Heart right ventricle (tissue), 16 donors: ENCODE measurements at places on chromosomes 1 and 21. TPM values are rescaled to one million over a fixed set of nuclear protein-coding genes. Genes with fewer than 3 reads are reported as not detected.

GRCh38 chr1:8113262-8114220, 87.4 kb upstream of the ERRFI1 start:
- DNase-seq, result no peak

The SH2D5 gene
- 0.20 TPM for total RNA-seq

DNA sequence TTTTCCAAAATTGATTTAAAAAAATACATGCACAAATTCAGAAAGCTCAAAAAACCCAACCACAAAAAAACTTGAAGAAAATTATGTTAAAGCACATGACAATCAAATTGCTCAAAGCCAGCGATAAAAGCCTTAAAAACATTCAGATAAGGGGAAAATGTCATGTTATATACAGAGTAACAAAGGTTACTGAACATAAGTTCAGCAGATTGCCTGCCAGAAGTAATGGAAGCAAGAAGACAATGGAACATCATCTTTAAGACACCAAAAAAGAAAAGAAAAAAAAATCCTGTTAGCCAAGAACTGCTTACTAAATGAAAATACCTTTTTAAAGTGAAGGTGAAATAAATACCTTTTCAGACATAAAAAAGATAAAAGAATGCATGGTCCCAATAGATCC, 147.2 kb upstream of the SGIP1 start:
- DNase-seq, result no peak

DNA sequence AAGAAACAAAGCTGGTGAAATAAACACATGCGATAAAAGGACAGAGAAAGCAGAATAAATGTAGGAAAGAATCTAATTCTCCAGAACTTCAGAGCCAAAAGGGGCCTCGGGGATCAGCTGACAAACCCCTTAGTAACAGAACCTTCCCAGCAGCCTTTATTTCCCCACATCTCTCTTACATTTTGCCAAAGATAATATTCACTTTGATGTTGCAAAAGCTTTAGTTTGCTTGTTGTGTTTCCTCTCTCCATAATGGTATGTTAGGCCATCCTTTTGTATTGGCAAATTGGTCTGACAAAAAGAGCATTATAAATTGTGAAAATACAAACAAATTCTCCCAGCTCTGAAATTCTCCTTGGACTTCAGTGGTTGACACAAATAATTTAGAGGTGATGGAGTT, 54.9 kb downstream of the OPTC start:
- DNase-seq, result no peak

The CGN gene
- not detected for total RNA-seq

The HPDL gene
- total RNA-seq, result not detected

The AKR7A2 gene
- 44.1 TPM for total RNA-seq

DNA sequence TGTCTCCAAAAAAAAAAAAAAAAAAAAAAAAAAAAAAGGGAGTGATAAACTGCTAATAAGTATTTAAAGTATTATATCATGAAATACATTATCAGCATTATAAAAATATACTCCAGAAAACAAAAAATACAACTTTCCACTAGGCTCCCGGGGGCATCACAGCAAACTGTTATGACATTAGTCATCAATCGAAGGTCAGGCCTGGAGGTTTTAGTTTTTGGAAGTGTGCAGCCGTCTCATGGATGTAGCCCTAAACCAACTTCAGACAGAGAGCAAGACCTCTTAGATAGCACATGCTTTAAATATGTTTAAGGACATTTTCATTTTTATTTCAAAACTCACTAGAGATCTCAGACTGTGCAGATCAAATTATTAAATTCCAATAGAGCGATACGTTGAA, 106.3 kb downstream of the RERE start:
- DNase-seq, result no peak

DNA sequence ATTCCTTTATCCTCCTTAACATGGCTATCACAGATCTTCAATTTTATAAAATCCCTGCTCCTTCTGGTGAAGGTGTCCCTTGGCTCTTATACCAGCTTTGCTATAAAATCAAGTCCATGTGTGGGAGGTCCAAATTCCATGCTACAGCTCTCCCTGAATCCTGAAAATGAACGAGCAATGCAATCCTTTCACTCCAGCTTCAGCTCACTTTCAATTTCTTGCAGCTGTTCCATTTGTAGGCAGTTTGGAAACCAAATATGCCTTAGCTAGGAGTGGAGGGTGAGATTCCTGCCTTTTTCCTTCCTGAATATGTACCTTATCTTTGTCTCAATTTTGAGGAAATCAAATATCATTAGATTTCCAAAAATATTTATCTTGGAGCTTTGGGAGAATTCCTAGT, 402.6 kb downstream of the TTLL7 start:
- no peak for DNase-seq

GRCh38 chr1:36083635-36084496, at the start of gene TEKT2:
Gene TEKT2 (plus strand): TSS chr1:36084094. CDS start chr1:36084922, 828 bp downstream.
- no peak for DNase-seq

GRCh38 chr1:188877668-188878067, 1600.0 kb downstream of the BRINP3 start:
- DNase-seq, result no peak

DNA sequence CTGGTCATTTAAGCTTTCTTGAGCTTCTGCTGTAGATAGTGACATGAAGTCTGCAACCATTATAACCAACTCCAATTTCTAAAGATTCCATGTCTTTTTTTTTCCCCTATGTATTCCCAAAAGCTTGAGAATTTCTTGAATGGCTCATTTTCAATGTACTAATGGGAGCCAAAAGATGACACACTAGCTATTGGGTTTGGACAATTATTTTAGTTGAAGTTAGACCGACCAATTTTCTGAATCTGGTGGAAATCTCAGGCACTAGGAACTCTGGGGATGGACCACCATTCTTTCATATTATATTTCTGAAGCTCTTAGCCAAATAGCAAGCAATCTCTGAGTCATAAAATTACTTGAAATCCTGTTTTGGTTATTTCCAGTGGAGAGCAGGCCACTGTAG, 617.4 kb upstream of the ADAMTS5 start:
- no peak for DNase-seq

DNA sequence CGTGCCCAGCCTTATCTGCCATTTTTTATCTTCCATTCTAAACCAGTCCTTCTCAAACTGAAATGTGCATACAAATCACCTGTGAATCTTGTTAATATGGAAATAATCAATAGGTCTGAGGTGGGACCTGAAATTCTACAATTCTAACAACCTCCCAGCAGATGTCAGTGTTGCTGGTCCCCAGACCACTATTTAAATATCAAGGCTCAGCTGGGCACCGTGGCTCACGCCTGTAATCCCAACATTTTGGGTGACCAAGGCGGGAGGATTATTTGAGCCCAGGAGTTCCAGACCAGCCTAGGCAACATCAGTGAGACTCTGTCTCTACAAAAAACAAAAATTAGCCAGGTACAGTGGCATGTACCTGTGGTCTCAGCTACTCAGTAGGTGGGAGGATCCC, 4.1 kb downstream of the UQCRHL start:
- no peak for DNase-seq

DNA sequence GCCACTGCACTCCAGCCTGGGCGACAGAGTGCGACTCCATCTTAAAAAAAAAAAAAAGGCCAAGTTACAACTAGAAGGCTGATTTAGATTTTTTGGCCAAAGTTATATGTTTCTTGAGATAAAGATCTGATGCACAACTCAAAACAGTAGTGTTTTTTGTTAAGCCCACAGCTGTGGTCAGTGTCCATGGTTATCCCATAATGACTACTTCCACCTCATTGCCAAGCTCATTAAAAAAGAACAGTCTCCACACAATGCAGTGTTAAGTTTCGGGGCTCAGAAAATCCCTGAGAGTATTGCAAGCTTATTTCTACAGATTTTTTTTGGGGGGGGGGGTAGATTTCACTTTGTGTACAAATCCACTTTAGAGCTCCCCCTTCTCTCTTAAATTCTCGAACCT, 120.5 kb downstream of the RUNX1 start:
- DNase-seq, result no peak

GRCh38 chr1:114755006-114755931, 2.5 kb downstream of the CSDE1 start:
- DNase-seq, result no peak

- no peak for DNase-seq
Observed at GRCh38 chr1:175405766-175406165, 213.2 kb upstream of the KIAA0040 start.

- DNase-seq, result no peak
Observed at GRCh38 chr1:41784531-41785274, 134.0 kb downstream of the HIVEP3 start.

The WDR4 gene
- total RNA-seq, result 4.3 TPM

GRCh38 chr1:107912656-107913055, 52.3 kb downstream of the VAV3 start:
- no peak for DNase-seq

DNA sequence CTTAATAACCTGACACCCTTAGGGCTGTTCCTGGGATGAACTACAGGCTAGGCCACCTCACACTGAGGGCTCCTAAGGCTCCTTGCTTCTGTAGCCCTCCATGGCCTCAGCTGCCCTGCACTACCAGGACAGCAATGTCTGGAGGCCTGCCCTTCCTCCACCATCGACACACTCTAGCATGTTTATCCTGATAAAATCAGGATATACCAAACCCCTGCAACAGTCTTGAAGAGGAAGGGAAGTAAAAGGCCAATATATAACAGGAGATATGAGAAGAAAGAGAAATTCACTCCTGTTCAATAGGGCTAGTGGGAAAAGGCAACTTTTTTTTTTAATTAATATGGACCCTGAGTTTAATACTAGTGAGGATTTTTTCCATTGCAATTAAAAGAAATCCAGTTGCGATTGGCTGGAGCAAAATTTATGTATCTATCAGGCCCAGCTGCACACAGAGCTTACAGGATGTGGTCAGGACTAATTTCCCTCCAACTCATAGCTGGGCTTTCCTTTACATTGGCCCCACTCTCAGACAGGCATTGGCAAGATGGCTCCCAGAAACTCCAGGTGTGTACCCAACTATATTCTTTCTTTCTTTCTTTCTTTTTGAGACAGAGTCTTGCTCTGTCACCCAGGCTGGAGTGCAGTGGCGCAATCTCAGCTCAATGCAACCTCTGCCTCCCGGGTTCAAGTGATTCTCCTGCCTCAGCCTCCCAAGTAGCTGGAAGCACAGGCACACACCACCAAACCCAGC, 13.5 kb upstream of the ATP2B4 start:
- DNase-seq, result no peak
